Dermis blood vessel endothelial cell (primary cell): ENCODE measurements at places on chromosomes 6 and 20. TPM values are rescaled to one million over a fixed set of nuclear protein-coding genes. Genes with fewer than 3 reads are reported as not detected.

OTOR gene
- not detected in 2 replicates for total RNA-seq

BANF2 gene
- not detected in 2 replicates for total RNA-seq

VIP gene
- 0.56 and 1.7 TPM in 2 replicates for total RNA-seq

SLC32A1 gene
- 0.05 TPM in 1 of 2 replicates, not detected in the other for total RNA-seq

ZNF165 gene
- 0.17 and 0.23 TPM in 2 replicates for total RNA-seq

SLC12A5 gene
- 0.17 and 0.47 TPM in 2 replicates for total RNA-seq

GSTA1 gene
- total RNA-seq = not detected in 2 replicates

DNA sequence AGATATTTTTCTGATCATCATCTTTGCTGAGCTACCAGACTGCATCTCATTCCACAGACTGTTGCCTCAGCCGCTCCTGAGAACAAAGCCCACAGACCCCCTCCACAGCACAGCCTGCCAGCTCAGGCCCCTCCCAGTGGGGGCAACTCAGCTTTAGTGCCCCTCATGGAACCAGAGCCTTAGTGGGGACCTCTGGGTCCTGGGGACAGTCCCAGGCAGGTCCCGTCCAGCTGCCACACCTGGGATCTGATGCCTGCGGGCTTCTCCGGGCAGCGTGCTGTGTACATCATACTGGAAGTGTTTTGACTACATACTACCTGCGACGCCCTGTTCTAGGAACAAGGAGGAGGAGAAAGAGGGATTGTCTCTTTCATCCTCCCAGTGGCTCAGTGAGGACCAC, 38.3 kb upstream of the QKI start:
- no peak for DNase-seq

- peak; percentile 58 for DNase-seq
Observed at GRCh38 chr20:32456869-32457478, 98.8 kb downstream of the ASXL1 start.

GRCh38 chr20:25032478-25033264, 25.3 kb downstream of the ACSS1 start:
- no peak for DNase-seq

DNA sequence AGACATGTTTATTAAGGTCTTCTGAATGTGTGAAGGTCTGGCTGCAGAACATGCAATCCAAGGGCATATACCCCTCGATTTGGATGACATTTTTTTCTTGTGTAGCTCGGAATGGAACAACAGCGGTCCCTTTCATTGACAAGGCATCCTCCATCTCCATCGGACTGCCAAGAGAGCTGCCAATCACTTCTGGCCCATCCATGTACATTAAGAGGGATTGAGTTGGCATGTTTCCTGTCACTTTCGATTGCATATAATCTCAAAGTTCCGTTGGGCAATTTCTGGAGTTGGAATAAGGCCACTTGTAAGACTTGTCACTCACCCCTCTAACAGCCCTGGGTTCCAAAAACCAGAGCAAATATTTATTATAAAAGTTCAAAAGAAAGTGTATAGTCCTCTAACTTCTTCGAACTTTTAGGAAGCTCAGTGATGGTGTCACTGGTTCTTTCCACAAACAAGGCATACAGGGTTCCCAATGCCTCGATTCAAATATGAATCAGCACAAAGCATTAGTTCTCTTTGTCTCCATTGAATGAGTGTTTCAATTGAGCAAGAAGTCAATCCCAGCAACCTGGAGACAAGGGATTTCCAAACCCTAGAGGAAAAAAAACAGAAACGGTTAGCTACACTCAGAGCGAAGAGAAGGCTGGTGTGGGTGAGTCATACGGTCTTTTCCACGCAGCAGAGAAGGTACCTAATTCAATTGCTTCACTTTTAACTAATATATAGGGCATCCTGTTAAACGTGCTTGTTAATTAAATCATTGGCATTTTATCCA, 10.9 kb downstream of the ZNF217 start:
- DNase-seq = peak; percentile 83

DNA sequence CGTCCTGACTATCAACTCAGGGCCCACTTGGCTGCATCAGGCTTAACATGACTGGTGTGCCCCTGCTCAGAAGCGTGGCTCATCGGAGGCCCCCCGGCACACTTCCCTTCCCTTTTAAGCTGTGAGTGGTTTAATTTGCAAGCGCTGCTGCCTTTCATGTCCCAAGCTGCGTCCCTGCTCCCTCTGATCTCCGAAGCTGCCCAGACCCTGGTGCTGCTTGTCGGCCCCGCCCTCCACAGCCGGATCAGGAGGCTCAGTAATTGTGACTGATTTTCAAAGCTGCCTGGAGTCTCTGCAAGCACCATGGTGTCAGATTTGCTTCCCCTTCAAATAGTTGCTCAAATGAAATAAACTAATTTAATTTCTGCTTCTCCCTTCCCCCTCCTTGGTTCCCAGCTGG, 71.1 kb downstream of the CDH22 start:
- no peak for DNase-seq

GRCh38 chr6:95804847-95805541, 210.8 kb upstream of the FUT9 start:
- no peak for DNase-seq

DNA sequence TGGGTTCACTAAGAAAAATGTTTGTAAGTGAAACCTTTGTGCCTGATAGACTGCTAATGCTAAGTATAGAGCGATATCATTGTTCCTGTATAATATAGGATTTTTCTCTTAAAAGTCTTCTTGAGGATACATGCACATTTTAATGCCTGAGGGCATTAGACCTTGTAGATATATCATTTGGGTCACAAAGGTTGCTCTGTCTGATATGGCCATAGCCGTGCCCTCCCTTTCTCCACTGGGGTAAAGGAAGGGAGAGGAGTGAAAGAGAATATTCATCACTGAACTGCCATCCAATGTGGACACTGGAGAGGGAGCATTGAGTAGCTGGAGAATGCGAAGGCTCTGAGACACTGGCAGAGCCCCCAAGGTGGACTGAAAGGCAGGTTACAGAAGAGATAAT, 442.2 kb upstream of the SPTLC3 start:
- DNase-seq = no peak

- peak; percentile 92 for DNase-seq
Observed at GRCh38 chr20:17558154-17558940, 11.5 kb upstream of the DSTN start.

GRCh38 chr6:165939601-165940290, 227.9 kb downstream of the TBXT start:
- DNase-seq = no peak

DNA sequence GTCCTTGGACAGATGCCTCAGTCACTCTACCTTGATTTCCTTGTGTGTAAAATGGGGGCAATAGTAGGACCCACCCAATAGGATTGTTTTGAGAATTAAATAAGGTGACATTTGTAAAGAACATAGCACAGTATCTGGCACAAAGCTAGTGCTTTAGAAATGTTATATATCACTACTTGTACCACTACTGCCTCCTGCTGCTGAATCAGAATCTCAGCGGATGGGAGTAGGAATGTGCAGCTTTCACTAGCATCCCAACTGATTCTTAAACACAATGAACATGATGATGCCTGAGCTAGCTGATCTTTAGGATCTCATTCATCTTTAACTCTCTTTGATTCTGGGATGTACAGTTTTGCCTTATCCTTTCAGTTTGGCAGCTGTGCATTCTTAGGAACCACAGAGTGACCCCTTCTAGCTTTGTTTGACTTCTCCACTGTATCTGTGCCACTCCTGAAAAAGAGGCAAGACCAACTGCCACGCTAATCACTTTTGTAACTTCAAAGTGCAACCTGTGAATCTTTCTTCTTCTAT, 7.2 kb downstream of the PBOV1 start:
- DNase-seq = no peak

GRCh38 chr20:56676001-56676400, 46.9 kb downstream of the TFAP2C start:
- DNase-seq = no peak

DNA sequence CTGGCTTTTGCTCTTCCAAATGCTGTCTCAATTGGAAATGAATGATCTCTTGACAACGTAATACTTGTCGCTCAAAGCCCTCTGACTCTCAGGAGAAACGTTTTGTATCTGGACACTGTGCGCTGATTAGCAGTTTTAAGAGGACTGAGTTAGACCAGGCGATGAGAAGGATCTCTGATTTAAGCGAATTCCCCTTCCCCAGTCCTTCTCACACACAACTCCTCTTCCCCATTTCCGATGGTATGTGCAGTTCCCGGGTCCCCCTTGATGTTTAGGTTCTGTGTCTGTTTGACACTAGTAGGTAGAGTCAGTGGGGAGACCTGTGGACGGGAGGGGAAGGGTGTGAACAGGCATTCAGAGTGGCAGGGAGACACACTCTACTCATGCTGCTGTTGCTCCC, 2.5 kb downstream of the ZDHHC14 start:
- no peak for DNase-seq

DNA sequence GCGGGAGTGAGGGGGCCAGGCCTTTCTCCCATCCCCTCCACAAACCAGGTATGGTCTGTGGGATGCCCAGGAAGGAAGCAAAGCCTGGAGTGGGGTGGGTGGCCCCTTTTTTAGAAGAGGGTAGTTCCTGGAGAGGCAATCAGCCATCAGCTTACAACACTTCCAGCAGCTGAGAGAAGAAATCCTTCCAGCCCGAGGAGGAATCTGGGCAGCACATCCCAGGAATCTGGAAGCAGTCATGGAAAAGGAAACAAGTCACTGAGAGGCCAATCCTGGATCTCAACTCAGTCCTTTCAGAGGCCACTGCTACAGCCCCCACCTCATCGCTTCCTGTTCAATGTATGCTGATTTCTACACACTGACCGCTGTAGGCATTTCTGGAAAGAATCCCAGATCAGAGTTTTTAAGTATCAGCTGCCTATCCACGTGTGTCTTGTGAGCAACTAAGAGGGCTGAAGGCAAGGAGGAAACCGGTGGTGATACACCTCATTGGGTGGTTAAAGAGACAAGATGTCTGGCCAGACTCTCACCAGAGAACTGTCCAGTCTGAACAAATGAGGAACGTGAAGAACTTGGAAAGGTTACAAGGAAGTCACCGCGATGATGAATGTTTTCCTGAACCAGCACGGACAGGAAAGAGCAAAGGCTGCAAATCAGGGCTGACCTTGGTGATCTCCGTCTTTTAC, 92.9 kb upstream of the SHLD1 start:
- peak; percentile 96 for DNase-seq

DNA sequence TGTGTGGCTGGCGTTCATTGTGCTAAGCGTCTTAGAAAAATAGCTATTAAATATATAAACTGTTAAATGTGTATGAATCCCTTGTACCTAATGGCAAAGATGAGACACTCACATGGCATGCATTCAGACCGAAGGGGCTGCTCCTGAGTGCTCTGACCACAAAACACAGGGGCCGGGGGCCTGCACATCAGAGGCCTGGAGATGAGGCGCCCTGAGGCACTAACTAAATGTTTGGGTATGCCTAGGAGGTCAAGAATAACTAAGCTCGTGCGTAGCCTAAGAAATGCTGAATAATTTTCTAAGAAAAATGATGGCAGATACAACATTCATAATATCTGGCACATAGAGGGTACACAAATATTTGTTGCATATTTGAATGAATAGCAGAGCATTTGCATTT, 92.5 kb downstream of the PSMB1 start:
- DNase-seq = no peak

DNA sequence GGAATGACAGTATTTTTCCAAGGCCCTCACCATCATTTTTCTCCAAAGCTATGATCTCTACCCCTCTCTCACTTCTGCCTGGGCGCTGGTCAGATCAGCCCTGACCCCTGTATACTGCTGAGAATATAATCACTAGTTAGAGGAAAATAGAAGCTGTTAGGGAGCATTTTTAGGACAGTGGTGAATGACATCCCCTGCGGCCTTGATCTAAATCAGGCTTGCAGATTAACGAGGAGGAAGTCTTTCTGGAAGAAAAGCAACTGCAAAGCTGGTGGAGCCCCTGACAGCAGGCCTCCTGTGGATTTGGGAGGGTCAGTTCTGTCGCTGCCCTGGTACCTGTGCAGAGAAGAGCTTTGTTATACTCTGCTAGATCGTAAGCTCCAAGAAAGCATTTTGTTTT, 107.9 kb downstream of the RPP40 start:
- DNase-seq = no peak

DNA sequence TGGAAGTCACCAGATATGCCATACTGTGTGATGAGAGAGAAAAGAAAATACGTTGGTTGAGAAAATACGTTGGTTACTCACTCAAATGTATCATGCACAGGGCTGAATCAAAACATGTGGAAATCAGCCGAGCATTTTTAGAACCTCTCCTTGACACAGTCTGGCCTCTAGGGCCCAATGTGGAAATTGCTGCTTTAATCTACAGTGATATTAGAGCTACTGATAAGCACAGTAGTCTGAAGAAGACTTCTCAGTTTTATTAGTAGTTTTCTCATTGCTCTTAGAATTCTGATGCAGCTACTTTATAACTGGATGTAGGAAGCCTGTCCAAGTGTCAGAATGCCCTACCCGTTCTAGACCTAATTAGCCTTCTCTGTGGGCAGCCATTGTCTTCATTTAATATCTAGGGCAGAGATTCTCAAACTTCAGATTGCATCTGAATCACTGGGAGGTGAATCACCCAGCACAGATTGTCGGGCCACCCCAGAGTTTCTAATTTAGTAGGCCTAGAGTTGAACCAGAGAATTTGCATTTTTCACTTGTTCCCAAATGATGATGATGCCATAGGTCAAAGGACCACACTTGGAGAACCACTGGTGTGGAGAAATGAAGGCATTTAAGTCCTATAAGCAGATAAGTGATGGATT, 229.1 kb downstream of the PLCB1 start:
- DNase-seq = peak; percentile 13

GRCh38 chr20:478949-479429, 16.7 kb upstream of the TBC1D20 start:
- peak; percentile 83 for DNase-seq

- no peak for DNase-seq
Observed at GRCh38 chr6:11791354-11792107, 12.9 kb upstream of the ADTRP start.
